ENCODE measurements at places on chromosomes 5 and 9.

GRCh38 chr5:13976867-13977830, 32.7 kb upstream of the DNAH5 start:
- DNase-seq = no peak

- no peak for DNase-seq
Measured at GRCh38 chr9:19133549-19134345, 6.5 kb upstream of the PLIN2 start.

- DNase-seq = no peak
Measured at GRCh38 chr9:136306211-136307208, 2.6 kb upstream of the CCDC187 start.

- no peak for DNase-seq
Measured at GRCh38 chr9:106717686-106718085, 145.3 kb upstream of the ZNF462 start.

GRCh38 chr9:2119566-2119965, 104.4 kb downstream of the SMARCA2 start:
- no peak for DNase-seq

DNA sequence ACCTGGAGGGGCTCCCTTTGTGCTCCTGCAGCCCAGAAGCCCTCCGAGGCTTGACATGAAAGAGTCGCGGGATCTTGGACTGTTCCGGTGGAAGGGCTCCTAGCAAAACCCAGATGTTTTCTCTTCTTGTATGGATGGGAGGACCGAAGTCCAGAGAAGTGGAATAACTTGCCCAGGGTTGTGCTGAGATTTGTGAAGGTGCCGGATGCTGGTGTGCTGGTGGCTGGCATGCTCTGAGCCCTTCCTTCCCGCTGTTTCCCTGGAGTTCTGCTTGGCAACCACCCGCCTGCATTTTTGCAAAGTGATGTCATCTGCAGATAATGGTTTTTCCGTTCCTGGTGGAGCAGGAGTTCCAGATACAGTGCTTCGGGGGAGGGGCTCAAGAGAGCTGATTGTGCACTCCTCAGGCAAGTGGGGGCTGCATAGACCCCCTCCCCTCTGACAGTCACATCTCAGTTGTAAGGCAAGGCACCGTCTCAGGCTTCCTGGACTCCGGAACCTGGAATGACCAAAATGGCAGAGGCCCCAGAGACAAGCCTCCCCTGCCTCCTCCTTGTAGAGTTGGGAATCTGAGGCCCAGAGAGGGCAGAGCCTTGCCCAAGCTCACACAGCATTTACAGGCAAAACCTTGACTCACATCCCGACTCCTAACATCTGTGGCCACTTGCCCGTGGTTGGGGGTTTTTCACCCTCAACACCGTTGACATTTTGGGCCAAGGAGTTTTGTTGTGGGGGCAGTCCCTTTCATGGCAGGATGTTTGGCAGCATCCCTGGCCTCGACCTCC, 157.0 kb downstream of the RGS3 start:
- peak; percentile 51 for DNase-seq

DNA sequence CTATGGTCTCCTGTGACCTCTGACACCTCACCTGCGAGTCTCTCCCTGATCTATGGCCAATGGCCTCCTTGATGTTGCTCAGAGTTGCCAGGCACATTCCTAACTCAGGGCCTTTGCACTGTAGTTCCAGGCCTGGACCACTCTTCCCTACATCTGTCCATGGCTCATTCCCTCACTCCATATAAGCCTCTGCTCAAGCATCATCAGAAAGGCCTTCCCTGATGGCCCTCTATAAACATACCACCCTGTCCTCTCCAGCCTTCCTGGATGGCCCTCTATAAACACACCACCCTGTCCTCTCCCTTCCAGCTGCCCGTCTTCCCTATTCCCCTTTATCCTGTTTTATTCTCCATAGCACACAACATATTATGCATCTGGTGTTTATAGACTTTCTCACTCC, 102.8 kb downstream of the GTF3C4 start:
- DNase-seq = no peak

- DNase-seq = peak; percentile 83
Measured at GRCh38 chr5:11143456-11144267, 382.6 kb upstream of the DAP start.

GRCh38 chr5:157182143-157182757, 1.6 kb downstream of the ITK start:
- DNase-seq = no peak

- no peak for DNase-seq
Measured at GRCh38 chr5:77431286-77431685, 60.8 kb downstream of the WDR41 start.

- no peak for DNase-seq
Measured at GRCh38 chr9:109475526-109475925, 22.6 kb downstream of the PTPN3 start.

DNA sequence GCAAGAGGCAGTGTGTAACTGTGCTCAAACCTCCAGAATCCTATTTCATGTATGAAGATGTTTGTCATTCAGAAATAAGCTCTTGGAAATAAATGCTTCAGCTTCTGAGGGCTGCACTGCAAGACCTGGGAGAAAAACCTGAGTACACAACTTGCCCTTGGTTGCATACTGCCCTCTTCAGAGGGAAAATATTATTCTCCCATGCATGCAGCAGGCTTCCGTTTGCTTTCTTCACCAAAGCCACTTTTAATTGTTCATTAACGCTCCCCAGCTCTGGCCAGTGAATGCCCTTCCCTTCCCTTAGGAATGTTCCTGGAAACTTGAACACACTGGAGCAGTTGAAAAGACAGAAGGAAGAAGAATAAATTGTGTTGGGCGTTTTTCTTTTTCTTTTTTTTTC, 2.5 kb upstream of the WHRN start:
- no peak for DNase-seq

DNA sequence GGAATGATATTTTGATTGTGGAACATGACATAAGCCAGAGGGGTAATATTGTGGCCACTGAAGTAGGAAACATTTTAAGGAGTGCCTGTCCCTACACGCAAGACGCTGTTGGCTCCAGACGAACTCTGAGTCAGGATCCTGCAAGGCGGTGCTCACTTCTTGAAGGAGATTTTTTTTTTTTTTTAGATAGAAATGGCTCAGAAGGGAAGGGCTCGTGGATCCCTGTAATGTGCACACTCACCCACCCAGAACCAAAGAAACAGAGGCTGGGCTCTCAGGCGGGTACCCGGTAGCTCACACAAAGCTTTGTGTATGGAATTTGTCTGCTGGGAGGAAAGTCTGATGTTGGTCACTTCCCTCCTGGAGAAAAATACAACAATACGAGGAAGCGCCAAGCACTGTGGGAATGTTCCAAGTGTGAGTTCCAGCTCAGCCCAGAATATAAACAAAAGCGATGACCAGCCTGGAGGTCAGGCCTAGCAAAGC, 25.7 kb downstream of the RAPGEF1 start:
- DNase-seq = no peak

- no peak for DNase-seq
Measured at GRCh38 chr5:178740921-178741320, 10.5 kb upstream of the ZNF354A start.

DNA sequence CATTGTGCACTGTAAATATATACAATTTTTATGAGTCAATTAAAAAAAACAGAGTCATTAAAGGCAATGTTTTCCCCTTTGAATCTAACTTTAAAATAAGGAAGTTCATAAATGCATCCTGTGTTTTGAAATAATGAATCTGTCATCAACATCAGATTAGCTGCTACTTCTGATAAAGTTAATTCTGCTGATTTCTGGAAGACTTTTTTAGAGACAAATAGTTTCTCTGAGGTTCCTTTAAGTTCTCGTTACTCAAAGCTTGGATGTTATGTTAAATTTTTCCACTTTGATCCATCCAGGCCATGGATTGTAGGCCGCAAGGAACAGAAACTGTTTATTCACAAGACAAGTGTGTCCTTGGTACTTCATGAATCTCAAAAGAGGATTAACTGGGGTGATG, 115.5 kb downstream of the CARTPT start:
- no peak for DNase-seq

GRCh38 chr5:180799902-180800801, 2.5 kb downstream of the MGAT1 start:
- no peak for DNase-seq

- no peak for DNase-seq
Measured at GRCh38 chr9:127921557-127922120, 4.8 kb upstream of the ST6GALNAC4 start.

DNA sequence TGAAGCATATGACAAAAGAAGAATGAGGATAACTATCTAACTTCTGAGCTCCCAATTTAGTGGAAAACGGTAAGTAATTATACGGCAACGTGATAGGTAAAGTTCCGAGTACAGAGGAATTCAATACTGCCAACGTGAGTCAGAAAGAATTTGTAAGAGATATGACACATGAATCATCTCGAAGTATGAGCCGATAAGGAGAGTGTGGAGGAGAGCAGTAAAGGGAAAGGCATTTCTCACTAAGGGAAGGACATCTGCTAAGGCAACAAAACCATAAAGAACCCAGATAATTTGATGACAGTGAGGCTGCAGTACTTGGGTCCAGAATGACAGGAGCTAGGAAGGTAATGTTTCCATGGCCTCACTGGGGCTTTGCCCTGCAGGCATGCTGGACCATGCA, 11.0 kb downstream of the MPDZ start:
- no peak for DNase-seq

DNA sequence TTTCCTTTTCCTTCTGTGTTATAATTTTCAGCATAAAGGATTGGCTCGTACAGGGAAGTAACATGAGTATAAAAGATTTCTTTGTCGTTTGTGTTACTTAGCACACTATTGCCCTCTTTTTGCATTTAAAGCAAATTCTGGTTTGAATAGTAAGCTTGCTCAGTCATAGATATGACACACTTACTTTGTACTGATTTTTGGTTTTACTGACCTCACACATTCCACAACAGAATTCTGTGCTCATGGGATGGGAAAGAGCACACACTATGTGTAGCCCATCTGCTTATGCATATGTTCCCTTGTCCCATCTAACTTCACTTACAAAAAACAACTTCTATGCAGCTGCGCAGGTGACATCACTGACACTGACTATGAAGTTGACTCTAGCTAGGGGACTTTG, 111.9 kb upstream of the MTAP start:
- no peak for DNase-seq

- DNase-seq = no peak
Measured at GRCh38 chr5:107888541-107888940, 217.8 kb upstream of the EFNA5 start.

GRCh38 chr5:139633295-139634027, 14.7 kb upstream of the CXXC5 start:
- peak; percentile 48 for DNase-seq

DNA sequence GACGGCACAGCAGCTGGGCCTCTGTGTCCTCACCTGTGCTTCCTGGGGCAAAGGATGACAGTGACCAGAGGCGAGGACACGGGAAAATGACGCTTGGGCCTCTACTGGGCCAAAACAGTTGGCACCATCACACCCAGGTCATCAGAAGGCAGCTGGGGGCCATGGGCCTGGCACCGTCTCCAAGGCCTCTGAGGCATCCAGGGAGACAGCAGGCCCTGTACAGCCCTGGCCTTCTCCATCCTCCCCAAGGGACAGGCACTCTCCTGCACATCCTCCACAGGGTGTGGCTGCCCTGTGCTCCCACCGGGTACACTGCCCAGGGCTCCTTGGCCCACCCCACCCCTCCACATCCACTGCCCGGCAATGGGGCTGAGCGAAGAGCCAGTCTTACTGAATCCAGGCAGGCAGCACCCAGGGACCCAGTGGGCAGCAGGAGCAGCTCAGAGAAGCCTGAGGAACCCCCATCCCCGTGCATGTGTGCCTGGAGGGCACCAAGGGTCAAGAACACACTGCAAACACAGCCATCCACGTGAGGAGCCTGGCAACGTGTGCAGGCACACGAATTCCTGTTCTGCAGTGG, 4.0 kb downstream of the LPCAT1 start:
- no peak for DNase-seq

DNA sequence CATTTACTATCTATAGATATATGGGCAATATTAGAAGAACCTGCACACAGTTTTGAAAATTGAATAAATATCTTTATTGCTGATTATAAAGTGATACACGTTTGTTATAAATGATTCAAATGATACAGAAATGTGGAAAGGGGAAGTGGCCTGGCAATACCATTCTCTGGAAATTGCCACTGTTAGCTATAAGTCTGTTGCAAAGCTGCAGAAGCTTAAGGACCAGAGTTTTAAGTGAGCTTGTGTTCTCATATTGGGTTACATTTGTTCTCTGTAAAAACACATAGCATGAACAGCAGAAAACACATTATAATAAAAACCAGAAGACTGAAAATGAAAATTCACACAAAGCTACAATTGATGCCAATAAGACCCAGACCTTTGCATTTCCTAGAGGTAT, 59.6 kb downstream of the RASGRF2 start:
- DNase-seq = no peak

- no peak for DNase-seq
Measured at GRCh38 chr9:92512622-92513021, 23.2 kb downstream of the ECM2 start.

DNA sequence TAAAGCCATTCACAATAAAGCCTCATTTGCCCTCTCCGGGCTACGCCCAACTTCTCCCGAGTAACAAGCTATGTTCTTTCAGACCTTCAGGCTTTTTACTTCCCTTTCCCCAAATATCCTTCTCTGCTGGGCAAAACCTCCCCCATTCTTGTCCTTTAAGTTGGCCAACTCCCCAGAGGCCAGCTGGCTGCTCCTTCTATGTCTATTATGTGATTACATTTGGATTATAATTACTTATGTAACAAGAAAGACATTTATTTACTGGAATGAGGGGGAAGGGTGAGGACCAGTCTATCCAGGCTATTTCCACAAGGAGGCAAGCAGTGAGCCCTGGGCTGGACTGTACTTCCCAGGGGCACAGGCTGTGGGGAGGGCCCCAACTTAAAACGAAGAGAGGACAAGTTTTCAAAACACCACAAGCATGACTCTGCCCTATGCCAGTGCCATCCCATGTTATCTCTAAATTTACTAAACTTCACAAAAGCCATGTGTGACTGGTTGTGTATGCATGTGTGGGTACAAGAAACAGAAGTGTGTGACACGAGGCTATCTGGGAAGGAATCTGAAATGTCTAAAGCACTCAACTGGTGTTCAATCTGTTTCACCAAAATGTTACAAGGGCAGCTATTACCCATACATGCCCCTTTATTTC, 84.5 kb downstream of the GNAQ start:
- no peak for DNase-seq

- no peak for DNase-seq
Measured at GRCh38 chr9:136863623-136864273, 2.4 kb downstream of the EDF1 start.

GRCh38 chr5:13189532-13189931, 755.0 kb downstream of the DNAH5 start:
- DNase-seq = no peak

DNA sequence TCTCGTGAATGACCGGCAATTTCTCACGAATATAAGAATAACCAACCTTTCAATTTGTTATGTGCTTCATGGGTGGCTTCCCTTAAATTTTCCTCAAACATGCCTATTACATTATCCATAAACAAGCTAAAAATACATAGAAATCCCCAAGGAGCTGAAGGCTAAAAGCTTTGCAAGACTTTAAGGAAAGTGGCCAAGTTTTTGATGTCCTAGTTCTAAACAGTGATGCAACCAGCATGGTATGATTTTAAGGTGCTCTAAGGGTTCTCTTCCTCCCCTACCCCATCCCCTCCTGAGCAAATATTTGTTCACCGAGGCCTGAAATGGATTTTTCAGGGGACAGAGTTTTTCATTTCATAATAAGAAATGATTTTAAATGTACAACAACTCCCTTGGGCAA, 79.8 kb downstream of the RGS7BP start:
- no peak for DNase-seq
